ENCODE measurements at places on chromosomes 1 and 21.
A peak's percentile ranks its signal among the peaks of the same experiment; 100 is the strongest.

GRCh38 chr1:65577278-65577677 is 156.8 kb downstream of the LEPR start:
- ATAC-seq = no peak

DNA sequence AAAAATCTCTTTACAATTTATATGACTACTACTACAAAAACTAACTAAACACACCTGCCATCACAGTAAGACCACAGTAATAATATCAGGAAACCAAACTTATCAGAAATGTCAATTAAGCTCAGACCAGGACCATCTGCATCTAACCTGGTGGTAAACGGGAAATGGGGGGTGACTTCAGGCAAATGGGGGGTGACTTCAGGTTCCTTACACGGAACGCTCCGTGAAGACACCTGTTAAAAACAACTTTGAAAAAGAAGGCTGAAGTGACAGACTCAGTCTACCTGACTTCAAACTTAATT is 15.8 kb downstream of the PRDM15 start:
- ATAC-seq = no peak

DNA sequence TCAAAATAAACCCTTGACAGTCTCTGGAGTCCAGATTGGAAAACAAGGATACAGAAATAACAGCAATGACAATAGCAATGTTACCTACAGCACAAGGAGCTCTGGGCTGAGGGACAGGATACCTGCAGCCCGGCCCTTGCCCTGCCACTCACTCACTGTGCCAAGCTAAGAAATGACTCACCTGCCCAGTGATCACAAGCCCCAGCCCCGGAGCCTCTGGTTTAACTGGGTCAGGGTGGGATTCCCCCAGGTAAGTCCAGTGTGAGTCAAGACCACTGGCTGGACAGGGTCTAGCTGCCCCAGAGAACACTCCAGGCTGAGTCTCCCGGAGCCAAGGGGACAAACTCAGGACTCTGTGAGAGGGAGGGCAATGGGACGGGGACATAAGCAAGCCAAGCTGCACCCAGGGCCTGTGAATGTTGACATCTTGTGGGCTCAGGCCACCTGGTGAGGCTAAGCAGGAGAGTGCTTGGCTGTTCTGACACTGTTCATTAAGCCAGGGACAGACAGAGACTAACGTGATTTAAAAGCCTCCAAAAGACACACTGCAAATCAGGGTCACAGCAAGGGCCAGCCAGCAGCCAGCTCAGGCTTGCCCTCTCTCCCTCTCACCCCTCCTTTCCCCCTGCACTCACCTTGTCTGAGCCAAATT is 64.1 kb downstream of the MIS18A start:
- ATAC-seq = peak; percentile 78

DNA sequence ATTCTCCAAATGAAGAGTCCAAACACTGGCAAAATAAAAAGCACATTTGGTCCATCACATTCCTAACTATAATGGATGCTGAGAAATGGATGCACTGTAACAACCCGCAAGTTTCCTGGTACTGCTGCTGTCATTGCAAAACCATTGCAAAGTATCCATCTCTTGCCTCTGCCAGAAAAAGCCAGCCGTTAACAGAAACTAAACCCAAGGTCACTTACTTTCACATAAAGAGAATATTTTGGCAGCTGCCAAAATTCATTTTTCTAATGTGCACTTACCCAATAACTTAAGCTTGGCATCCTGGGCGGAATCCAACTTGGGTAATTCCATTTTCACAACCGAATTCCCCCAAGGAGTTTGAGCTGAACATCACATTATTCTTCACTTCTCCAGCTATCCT is 77.0 kb upstream of the LRRC8D start:
- no peak for ATAC-seq

- ATAC-seq = no peak
These were observed 26.4 kb downstream of the KCNA10 start for GRCh38 chr1:110492573-110492972.
